ENCODE measurements at places on chromosomes 11 and 22. TPM values are rescaled to one million over a fixed set of nuclear protein-coding genes. Genes with fewer than 3 reads are reported as not detected.

- no peak for DNase-seq
These were observed 35.1 kb downstream of the RRP8 start for GRCh38 chr11:6568191-6568918.

GRCh38 chr22:37708580-37709444 is 12.0 kb downstream of the TRIOBP start:
- DNase-seq, result no peak

DNA sequence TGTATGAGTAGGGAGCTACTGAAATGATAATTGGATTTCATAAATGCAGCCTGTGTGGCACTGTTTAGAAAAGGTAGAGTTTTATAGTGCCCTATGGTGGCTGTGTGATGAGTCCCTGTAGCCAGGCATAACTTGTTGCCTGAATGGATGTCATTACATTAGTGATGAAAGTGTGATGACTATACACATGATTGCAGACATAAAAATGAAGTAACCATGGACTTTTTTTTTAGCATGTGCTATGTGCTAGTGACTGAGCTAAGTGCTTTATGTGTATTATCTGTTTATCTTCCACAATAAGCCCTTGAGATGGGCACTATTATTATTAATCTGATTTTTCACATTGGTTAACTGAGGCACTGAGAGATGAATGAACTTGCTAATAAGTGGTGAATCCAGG is 13.5 kb upstream of the GRAMD1B start:
- no peak for DNase-seq

The CXCR5 gene
- not detected for total RNA-seq

The ABTB2 gene
- 26.0 TPM for total RNA-seq

GRCh38 chr22:36208162-36208765 is 6.7 kb upstream of the APOL4 start:
- no peak for DNase-seq

DNA sequence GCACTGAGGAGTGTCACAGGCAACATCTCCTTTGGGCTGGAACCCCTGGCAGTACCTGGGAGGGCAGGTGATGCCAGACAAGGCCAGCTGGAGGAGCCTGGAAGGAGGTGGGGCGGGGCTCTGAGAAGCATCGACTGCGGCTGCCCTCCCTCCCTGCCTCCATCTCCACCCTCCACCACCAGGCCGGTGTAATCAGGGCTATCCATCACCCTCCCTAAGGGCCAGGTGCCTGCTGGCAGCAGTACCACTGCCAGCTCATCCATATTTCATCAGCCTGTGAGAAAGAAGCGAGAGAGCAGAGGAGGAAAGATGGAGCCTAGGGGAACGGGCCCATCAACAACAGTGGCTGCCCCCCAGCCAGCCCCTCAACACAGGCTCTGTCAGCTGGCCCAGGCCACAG is 51.4 kb upstream of the RASD2 start:
- DNase-seq, result no peak

DNA sequence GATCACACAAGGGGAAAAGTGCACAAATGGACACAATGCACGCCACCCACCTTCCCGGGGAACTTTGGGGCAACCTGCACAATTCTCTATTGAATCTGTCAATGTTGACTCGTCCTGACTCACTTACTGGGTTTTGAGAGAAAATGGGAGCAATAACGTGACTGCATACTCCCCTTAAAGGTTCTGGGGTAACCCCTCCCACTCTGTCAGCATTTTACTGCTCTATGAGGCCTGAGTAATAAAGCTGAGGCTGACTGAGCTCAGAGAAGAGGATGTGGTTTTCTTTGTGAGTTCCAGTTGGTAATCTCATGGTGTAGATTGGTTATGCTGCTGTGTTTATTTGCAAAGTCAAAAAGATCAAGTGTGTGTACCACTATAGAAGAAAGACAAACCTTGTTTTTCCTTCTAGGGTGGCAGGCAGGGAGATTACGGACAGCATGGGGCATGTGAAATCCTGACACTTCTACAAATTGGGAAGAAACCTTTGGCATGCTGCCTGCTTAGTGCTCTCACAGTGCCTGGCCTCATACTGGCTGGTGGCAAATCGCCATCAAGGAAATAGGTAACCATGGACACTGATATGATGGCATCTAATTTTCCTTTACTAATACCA is 16.1 kb upstream of the APOA1 start:
- DNase-seq, result peak; percentile 54

The CASP12 gene
- total RNA-seq, result not detected

GRCh38 chr11:30113326-30113898 is 96.6 kb upstream of the KCNA4 start:
- DNase-seq, result no peak

GRCh38 chr11:43952401-43953342 is 10.2 kb downstream of the C11orf96 start:
- DNase-seq, result no peak

GRCh38 chr11:45386972-45387371 is 100.8 kb upstream of the SYT13 start:
- no peak for DNase-seq

Measured in HT-29 (cell line).